ENCODE measurements at places on chromosomes 2 and 18.

- no peak for DNase-seq
These were observed 9.0 kb upstream of the WNT10A start for GRCh38 chr2:218871345-218872302.

- DNase-seq = peak; percentile 45
These were observed 45.6 kb upstream of the SELENOI start for GRCh38 chr2:26300234-26300925.

GRCh38 chr2:72605836-72606442, 219.9 kb downstream of the EXOC6B start:
- DNase-seq = peak; percentile 22

GRCh38 chr2:58135861-58136260, 89.3 kb downstream of the VRK2 start:
- no peak for DNase-seq
